ENCODE measurements at places on chromosomes 6 and 20.
A peak's percentile ranks its signal among the peaks of the same experiment; 100 is the strongest.

DNA sequence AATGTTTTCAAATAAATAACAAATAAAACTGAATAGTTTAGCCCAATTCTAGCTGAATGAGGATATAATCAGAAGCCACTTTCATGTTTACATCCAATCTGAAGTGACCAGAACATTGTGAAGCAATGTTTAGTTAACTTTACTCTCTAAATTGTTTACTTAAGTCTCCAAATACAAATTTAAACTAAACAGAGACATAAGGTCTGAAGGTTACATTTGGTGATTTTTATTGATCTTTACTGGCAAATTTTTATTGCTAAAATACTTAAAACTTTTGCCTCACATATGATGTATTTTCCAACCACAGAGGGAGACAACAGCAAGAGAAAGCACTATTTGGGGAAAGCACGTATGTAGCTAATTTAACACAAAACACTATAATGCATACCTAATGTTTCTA lies 106.8 kb upstream of the THEMIS start:
- DNase-seq = no peak

DNA sequence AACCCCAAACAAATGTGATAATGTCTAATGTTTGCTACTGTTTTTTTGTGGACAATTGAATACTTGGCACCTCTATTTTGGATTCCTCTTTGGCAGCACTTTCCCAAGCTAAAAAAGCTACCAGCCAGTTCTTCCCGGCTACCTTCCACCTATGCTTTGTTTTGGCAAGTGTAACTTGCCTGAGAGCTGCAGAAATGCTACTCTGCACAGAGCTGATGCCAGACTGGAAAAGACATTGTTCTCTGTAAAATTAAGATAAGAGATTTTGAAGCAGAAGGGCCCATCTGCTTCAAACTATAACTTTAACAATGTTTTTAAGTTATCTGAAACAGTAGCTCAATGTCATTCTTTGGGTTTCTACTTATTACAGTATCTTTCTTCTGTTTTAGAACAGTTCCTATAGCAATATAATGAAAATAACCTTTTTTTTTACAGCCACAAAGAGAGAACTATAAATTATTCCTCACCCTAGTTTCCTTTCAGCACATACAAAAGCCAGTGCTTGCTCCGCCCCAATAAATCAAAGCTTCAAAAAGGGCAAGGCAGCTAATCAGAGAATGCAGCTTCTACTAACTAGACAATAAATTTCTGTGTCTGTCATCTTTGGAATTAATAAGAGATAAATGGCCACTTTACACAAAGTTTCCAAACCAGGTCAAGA lies 183.1 kb downstream of the UBE3D start:
- DNase-seq = no peak

DNA sequence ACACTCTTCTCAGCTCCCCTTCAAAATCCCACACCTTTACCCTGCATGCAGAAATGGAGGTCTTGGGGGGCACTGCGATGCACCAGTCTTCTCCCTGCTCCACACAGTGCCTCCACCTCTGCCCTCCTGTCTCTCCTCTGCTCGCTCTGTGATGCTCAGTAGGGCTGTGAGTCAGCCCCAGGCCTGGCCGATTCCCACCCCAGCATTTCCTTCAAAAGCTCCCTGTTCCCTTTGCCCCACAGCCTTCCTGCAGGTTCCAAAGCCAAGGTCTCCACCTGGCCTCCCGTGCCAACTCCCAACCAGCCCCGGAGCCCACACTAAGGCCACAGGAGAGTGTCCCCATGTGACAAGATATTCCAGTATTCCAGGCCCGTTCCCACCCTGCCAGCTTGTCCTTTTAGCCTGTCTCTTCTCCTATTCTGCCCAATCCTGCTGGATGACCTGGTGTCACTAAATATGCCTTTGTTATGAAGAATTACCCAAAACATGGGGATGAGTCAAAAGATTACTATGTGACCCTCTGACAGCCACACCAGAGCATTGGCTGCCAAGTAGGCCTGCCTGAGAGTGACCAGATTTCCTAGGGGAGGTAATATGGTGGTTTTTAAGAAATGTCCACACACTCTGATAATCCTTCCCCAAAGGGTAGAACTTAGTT lies 118.9 kb upstream of the NXT1 start:
- no peak for DNase-seq

DNA sequence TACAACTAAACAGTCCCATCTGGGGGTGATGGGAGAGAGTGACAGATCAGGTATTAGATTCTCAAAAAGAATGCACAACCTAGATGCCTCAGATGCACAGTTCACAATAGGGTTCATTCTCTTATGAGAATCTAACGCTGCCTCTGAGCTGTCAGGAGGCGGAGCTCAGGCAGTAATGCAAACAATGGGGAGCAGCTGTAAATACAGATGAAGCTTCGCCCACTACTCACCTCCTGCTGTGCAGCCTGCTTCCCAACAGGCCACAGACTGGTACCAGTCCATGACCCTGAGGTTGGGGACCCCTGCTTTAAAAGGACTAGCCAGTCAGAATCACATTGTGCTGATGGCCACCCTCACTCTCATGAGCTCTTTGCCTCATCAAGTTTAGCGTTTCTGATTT lies 247.0 kb upstream of the KCNQ5 start:
- DNase-seq = peak; percentile 53

DNA sequence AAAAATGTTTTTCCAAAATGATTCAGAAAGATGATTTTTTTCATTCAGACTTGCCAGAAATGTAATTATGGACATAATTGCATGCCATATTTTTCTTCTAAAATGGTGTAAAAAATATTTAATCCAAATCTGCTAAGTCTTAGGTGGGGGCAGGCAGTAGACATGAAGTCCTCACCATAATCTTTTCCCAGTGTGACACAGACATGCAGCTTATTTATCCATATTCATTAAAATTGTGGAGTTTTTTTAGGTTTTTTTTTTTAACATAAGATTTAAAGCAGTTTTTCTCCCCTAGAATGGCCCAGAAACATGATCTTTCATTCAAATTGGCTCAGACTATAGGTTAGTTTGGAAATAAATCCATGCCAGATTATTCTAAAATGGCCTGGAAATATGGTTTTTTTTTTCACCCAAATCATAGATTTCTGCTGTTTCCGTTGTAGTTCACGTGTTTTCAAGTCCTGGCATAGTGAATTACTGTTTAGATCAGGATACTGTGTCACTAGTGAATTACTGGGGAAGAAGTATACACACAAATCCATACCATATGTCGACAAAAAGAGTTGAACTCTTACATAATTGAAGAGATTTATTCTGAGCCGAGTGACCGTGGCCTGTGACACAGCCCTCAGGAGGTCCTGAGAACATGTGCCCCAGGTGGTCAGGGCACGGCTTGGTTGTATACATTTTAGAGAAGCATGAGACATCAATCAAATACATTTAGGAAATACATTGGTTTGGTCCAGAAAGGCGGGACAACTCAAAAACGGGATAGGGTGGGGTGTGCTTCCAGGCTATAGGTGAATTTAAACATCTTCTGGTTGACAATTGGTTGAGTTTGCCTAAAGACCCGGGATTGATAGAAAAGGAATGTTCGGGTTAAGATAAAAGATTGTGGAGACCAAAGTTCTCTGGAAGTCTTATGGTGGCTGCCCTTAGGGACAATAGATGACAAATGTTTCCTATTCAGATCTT lies 33.9 kb downstream of the ZNF133 start:
- no peak for DNase-seq
